ENCODE measurements at places on chromosomes 4 and X.

DNA sequence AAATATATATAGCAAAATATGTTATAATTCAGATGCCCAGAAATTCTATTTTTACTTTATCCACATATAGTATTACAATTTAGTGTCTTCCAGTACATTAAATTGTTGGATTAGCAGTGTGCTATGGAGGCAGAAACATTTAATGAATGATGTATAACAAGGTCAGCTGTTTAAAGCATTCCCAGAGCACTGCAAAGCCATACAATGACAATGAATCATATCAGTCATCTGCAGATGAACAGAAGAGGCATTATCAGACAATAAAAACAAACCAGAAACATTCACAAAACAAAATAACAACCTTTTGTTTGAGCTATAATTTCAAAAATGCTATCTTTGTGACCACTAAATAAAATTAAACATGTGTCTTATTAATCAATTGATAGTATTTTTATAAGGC is 524.2 kb downstream of the FAT4 start:
- no peak for DNase-seq

DNA sequence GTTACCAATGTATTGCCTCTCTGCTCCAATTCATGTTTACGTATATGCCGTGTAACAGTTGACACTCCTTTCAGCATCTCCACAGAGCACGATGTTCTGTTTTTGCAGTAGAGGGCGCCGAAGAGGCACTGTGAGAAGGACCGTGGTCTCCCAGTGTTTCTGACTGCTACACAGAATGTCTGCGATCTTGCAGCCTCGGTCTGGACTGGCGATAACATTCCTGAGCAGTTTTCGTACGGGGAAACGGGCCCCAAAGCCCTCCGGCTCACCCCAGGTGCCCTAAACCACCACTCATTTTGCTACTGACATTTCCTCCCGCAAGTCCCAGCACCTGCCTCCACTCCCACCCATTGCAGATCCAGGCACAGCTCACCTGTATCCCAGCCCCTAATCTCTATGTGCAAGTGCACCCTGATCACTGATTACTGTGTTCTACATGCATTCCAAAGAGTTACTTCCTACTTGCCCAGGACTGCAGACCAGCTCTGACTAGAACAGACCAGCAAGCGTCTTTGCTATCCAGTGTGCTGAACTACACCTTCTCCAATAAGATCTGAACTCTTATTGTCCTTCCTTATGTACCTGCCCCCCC is 12.4 kb upstream of the NFXL1 start:
- peak; percentile 53 for DNase-seq

- DNase-seq = no peak
Observed at GRCh38 chr4:61336916-61337315, 136.8 kb downstream of the ADGRL3 start.

DNA sequence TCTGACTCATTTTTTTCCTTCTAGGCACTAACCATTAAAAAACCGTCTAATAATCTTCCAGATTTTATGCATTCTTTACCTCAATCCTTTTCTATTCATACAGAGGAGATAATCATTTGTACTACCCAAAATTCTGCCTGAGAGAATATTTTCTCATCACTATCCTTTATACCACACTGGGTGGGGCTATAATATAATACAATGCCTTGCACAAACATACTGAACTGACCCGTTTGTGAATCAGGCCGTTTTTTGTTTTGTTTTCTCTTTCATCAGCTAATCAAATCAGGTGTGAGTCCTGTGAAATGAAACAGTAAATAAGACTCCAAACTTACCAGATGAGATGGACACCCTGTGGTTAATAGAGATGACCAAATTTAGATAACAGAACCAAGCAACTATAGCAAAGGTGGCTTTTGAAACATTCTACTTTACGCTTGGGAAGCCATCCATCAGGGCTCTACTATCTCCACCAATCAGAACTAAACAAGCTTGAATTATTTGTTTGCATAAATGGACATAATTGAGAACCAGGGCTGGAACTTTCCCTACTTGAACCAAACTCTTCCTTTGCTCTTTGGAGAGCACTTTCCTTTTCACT is 573.0 kb downstream of the GABRG1 start:
- DNase-seq = no peak

GRCh38 chr4:13546142-13546940 is 2.0 kb upstream of the NKX3-2 start:
- DNase-seq = no peak

DNA sequence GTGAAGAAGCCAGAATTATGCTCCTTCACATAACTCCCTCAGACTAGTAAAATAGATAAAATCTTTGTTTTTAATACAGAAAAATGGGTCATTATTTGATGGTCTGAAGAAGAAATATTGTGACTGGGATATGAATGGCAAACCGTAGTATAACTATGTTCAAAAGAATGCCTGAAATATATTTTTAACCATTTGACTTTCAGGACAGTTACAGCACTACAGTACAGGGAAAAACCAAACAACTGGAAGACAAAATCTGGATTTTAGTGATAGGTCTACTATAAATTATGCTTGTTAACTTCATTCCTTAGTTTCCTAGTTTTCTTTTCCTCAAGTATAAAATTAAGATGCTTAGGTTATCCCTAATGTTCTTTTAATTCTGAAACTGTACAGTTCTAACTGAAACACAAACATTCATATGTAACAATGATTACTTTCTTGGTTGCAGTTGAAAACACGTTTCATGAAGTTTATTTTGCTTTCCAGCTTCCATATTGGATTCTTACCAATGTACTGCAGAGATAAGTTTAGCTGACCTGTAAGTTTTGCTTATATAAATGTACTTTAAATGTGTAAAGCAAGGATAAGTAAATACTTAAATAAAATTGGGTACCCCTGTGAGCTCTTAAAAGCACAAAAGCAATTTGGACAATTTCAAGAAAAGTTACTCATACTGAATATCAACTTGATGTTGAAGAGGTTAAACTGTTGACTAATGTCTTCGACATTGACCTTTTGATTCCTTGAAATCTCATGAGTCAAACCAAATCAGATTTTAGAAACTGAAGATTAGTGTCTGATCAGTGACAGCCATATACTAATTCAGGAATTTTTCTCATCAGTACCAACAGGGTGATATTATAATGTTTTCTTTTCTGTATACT is 895 bp downstream of the AFP start:
- no peak for DNase-seq

Data from head of caudate nucleus (tissue), 42 donors.